ENCODE measurements at places on chromosomes 12 and 14. TPM values are rescaled to one million over a fixed set of nuclear protein-coding genes. Genes with fewer than 3 reads are reported as not detected.

AVPR1A gene
- 10.0 TPM for total RNA-seq

CFL2 gene
- total RNA-seq, result 143 TPM

GRCh38 chr14:39426605-39427004 is 5.6 kb downstream of the FBXO33 start:
- DNase-seq, result peak; percentile 79

GRCh38 chr12:27001663-27002062 is 12.5 kb downstream of the TM7SF3 start:
- peak; percentile 11 for DNase-seq
